CD4-positive, alpha-beta T cell treated with Interleukin-4 for 4 hours (primary cell): ENCODE measurements at places on chromosomes 12 and 14.
A peak's percentile ranks its signal among the peaks of the same experiment; 100 is the strongest.

- DNase-seq: no peak
Measured at GRCh38 chr12:127606476-127607015, 660.4 kb upstream of the TMEM132C start.

- DNase-seq: peak; percentile 84
Measured at GRCh38 chr14:24634158-24634557, at the start of gene GZMB. Gene GZMB (minus strand): TSS chr14:24634190. CDS start chr14:24634160, 30 bp downstream.

GRCh38 chr12:33322519-33322918 is 117.1 kb downstream of the SYT10 start:
- DNase-seq: no peak

- no peak for DNase-seq
Measured at GRCh38 chr12:117629454-117629853, 268.0 kb upstream of the NOS1 start.

DNA sequence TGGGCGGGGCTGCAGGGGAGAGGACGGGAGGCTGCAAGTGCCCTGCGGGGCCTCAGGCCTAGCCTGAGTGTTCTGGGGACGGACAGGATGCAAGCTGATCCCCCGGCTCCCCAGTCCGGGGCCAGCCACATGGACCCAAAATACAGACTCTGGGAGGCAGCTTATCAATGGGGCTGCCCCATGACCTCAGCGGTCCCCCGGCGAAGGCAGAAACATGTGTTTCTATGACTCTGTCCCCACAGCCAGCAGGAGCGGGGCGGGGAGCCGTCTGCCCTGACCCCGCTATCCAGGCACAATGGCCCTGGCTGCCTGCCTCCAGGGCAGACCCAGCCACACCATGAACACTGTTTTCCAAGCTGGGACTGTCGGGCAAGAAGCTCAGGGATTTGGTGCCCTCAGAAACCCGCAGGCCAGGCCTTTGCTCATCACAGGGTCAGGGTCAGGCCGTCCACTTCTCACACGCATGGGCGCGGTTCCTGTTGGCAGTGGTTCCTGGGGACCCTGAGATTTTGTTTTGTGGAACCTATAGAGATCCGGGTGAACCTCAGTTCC is 75.0 kb downstream of the RFLNA start:
- no peak for DNase-seq

GRCh38 chr14:69715725-69716477 is 51.0 kb upstream of the SRSF5 start:
- DNase-seq: no peak

DNA sequence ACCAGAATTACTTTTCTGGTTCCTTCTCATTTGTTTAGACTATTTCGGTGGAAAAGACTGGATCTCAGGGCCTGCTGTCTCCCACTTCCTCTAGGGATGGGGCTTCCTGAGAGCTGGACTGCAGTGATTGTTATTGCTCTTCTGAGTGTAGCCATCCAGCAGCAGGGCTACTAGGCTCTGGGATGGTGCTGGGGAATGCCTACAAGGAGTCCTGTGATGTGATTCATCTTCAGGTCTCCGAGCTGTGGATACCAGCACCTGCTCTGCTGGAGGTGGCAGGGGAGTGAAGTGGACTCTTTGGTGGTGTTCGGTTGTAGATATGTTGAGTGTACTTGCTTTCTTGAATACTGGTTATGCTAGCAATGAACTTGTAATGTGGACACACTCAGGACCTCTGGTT is 42.7 kb downstream of the AEBP2 start:
- DNase-seq: no peak

- DNase-seq: no peak
Measured at GRCh38 chr12:88230271-88230670, 88.2 kb downstream of the TMTC3 start.

- no peak for DNase-seq
Measured at GRCh38 chr12:50275556-50275955, 7.8 kb downstream of the LIMA1 start.

DNA sequence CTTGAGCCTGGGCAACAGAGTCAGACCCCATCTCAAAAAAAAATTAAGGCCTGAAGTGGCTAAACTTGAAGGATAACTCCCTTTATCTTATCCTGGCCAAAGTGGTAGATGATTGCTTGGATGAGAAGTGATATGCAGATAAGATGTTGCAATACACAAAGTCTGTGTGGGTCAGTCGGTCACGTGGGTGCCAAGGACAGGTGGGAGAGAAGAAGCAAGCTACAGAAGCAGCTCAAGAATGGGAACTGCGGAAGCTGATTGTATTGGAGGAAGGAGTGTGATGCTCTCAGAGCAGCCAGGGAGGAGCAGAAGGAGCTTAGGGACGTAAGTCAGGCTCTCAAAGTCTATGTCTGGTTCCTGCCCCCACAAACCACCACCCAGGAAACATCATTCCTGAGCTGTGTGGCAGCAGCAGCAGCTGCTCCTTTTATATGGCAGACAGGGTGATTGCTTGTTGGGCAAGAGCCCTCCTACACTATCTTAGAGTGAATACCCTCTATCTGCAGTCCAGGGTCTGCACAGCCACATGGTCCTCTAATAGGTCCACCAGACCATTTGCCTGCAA is 54.5 kb downstream of the ATP2A2 start:
- DNase-seq: no peak

- no peak for DNase-seq
Measured at GRCh38 chr14:22391908-22392565, 197.0 kb downstream of the DAD1 start.

- DNase-seq: no peak
Measured at GRCh38 chr14:60254176-60254575, 5.2 kb downstream of the PPM1A start.

DNA sequence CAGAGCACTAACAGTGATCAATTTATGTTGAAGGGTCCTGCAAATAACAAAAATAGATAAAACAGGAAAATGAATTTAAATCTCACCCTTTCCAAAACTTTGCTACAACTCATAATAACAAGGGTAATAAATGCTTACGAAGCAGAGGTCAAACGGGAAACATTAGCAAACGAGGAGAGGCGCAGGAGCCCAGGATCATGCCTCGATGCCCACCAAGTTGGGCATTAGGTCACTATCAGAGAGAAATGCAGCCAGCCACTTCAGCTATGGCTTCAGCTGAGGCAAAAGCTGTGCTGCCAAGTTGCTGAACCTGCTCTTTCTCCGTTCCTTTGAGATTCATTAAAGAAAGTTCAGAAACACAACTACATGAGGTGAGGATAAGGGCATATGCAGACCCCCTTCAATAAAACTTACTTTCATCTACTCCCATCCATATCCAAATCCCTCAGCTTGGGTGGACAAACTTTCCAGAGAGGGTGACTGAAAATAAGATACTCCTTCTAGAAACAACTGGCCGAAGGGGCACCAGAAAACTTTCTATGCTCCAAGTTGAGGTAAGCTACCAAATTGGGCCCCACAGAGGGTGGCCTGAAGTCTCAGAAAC is 7.9 kb downstream of the NKX2-1 start:
- no peak for DNase-seq

DNA sequence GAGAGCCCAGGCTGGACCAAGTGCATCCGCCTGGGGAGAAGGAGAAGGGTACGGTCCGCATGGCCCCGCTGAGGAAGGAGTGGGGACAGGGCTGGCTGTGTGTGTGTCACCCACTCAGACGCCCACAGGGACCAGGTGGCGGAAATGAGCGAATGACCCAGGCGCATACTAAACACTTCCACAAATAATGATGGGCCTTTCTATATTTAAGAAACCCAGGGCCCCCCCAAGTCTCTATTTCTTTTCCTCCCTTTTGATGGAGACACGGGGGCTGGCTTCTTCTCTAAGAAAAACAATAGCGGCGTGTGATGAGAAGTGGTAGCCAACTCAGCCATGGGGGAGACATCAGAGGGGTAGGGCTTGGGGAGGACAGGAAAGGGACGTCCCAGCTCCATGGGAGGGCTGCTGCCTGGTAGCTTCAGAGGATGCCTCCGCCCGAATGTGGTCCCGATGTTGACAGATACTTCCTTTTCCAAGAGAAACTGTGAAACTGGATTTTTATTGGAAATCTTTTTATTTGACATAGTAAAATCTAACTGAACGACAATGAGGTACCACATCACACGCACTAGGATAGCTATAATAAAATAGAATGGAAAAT is 6.3 kb upstream of the MAP1LC3B2 start:
- DNase-seq: no peak

- no peak for DNase-seq
Measured at GRCh38 chr14:33606591-33606990, 344.3 kb downstream of the EGLN3 start.

GRCh38 chr12:52551216-52551865 is 1.6 kb downstream of the KRT71 start:
- DNase-seq: no peak

- no peak for DNase-seq
Measured at GRCh38 chr14:63203618-63204406, 431 bp upstream of the RHOJ start.

- DNase-seq: no peak
Measured at GRCh38 chr14:97268097-97268496, 470.9 kb downstream of the VRK1 start.

- DNase-seq: no peak
Measured at GRCh38 chr14:23045419-23046357, 3.7 kb downstream of the PSMB11 start.

GRCh38 chr12:88994537-88994936 is 357.8 kb downstream of the DUSP6 start:
- no peak for DNase-seq

- no peak for DNase-seq
Measured at GRCh38 chr12:11834931-11835330, 185.5 kb downstream of the ETV6 start.

DNA sequence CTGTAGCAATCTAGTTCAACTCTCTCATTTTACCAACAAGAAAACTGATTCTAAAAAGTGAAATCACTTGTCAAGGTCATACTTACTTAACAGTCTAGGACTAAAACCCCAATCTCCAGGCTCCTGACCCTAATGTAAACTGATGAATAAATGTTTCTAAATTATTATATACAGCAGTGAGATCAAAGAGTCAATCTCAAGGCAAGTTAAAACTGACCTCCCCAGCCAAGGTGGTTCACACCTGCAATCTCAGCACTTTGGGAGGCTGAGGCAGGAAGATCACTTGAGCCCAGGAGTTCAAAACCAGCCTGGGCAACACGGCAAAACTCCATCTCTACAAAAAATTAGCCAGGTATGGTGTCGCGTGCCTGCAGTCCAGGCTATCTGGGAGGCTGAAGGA is 15.3 kb downstream of the CLIP1 start:
- DNase-seq: no peak

- DNase-seq: no peak
Measured at GRCh38 chr14:21244544-21244943, 24.7 kb downstream of the HNRNPC start.

GRCh38 chr12:19128485-19128884 is 1.0 kb upstream of the PLEKHA5 start:
- no peak for DNase-seq

DNA sequence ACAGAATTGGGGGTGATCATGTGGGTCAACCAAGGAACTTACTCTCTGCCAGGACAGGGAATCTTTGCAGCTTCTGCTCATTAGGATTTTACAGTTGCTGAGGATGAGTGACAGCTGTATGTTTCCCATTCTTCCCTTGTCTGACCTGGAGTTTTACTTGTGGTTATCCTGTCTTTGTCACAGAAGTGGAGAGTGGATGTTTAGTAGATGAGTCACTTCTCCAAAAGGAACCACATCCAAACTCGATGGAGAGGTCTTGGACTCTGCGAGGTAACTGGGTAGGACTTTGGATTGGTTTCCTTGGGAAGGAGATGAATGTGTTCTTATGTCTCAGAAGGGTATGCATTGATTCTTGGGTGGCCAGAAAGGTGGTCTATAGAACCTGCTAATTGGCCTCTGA is 53.8 kb upstream of the USP44 start:
- no peak for DNase-seq

DNA sequence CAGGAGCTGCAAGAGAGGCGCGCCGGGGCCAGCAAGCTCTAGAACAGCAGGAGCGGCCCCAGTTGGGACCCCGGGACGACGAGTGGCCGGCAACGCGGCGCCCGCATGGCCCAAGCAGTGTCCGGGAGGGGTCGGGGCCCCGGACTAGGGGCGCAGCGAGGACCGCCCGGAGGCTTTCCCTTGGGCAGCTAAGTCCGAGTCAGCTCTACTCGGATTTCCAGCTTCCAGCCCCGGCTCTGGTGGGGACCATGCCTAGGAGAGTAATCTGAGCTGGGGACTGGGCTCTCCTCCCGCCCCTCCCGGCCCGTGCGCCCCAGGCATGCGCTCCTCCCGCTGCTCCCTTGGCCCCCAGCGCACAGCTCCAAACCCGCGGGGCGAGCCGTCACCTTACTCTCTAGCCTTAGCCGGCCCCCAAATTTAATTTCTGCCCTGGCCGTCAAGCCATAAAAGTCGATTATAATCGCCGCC is 41.6 kb upstream of the CAPRIN2 start:
- no peak for DNase-seq

GRCh38 chr14:79021766-79022165 is 851.6 kb downstream of the NRXN3 start:
- no peak for DNase-seq

DNA sequence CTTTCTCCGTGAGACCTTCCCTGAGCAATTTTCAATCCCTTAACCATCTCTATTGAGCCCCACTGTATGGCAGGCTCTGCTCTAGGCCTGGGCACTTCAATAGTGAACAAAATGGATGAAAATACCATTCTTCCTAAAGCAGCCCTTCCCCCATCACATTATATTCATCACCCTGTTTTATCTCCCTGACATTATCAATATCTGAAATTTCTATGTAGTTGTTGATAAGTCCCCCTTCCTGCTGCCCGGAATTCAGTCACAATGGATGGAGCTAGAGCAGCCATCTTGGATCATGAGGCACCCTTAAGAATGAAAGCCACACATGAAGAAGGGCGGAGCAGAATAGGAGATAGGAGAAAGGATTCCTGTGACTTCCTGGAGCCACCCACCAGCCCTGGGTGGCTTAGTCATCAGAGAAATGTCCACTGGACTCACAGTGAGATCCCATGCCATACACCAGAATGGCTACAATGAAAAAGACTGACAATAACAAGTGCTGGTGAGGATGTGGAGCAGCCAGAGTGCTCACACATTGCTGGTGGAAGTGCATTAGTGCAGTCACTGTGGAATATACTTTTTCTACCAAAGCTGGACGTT is 33.9 kb downstream of the SCARB1 start:
- no peak for DNase-seq

DNA sequence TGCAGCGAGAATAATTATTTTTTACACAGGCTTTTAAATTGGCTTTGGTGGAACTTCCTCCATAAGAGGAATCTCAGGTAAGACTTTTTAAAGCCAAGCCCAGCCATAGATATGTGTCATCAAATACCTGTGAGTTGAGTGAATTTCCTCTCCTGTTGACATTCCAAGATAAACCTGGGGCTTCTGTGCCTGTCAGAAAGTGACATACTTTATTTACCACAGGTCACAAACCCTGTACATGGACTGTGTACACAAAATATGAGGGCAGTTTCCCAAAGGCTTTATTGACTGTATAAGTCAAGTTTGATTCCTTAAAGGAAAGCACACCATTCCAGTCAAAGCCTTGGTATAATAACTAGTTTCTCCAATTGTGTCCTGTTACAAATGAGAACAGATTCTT is 25.9 kb upstream of the SRSF5 start:
- no peak for DNase-seq

GRCh38 chr14:54722791-54723432 is 156.0 kb downstream of the SAMD4A start:
- DNase-seq: peak; percentile 6

DNA sequence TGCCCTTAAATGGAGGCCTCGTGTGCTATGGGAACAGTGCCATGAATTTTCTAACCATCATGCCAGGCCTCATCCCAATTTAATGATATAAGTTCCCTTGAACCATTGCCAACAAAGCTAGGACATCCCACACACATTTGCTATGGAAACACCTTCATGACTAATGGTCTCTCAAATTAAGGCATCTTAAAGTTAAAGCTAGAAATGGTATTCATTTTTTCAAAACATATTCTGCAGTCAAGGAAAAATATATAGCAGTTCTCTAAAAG is 117.3 kb downstream of the BTG1 start:
- no peak for DNase-seq
